ENCODE measurements at places on chromosomes 2 and 18.
A peak's percentile ranks its signal among the peaks of the same experiment; 100 is the strongest.

DNA sequence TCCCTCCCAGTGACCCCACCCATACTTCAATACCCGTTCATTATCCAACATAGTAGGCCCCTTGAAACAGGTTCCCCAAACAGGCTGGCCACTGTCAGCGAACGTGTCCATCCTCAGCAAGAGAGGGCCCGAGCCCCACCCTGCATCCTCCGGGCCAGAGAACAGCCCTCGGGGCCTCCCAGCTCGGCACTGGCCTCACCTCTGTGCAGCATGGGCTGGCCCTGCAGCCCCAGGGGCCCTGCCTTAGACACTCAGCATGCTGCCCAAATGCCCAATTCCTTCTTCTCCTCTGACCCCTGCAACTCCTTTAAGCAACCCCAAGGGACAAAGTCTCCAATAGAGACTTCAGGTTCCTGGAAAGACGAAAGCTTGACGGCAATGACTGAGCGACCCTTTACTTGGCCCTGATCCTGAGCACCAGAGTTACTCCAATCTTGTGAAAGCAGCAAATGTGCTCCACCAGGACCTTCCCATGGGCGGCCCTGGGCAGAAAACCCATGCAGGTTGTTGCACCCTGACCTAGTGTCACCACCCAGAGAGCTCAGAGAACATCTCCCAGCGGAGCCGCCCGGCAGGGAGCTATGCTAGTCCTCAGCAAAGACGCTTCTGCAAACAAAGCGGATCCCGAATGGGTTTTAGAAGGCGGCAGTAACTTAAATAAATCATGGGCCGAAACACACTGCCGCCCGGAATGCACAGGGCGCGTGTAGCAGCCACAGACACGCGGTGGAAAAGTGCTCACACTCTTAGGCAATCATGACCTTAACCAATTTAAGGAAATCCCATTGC is 782 bp downstream of the COL6A3 start:
- no peak for DNase-seq

DNA sequence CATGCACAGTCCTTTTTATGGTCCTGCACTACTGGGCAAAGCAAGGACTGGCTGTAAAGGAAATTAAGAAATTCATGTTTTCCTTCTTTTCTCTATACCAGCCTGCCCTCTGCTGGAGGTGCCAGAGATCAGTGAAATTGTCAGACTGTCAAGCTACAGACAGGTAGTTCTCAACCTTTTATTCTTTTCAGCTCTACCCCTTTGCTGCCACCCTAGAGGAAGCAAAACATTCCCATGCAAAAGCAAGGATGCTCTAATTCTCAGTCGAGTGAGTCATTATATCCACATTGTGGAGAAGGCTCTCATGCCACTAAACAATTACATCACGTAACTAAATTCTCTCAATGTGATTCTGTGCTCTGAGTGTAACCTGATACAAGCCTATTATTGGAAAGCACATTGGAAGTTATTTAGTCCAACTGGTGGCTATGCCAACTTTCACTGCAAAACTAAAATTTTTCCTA is 25.0 kb upstream of the RAPGEF4 start:
- peak; percentile 54 for DNase-seq

- no peak for DNase-seq
Observed at GRCh38 chr2:31428001-31428418, 13.5 kb upstream of the XDH start.

DNA sequence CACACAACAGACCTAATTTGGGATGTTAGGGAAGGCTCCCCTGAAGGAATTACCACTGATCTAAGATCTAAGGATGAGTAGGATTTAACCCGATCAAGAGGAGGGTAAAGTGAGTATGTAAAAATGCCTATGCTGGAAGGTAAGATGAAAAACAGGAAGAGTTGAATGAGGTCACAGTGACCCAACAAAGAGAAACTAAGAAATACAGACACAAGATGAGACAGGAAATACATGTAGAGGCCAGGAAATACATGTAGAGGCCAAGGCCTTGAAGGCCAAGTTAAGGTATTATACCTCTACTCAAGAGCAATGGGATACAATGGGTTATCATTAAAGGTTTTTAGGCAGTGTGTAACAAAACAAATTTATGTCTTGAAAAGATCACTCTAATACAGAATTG is 131.6 kb upstream of the TANK start:
- DNase-seq = no peak

GRCh38 chr2:210562502-210563080 is 6.2 kb downstream of the CPS1 start:
- no peak for DNase-seq

DNA sequence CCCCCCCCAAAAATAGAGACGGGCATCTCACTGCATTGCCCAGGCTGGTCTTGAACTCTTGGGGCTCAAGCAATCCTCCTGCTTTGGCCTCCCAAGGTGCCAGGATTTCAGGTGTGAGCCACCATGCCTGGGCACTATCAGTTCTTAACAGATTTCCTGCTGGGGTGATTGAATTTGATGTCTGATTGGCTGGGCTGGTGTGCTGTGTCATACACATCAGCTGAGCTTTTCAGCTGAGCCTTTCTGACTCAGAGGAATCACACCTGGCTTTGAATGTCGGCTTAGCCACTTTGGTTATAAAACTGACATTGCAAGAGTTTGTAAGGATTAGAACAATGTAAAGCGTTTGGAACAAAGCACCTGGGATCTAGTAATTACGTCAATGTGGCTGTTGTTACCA is 18.9 kb downstream of the NCAPH start:
- DNase-seq = no peak

GRCh38 chr2:231800493-231801091 is 14.3 kb downstream of the COPS7B start:
- DNase-seq = peak; percentile 58

GRCh38 chr2:192773044-192773443 is 578.3 kb upstream of the TMEFF2 start:
- no peak for DNase-seq

GRCh38 chr2:233384811-233385488 is 30.7 kb downstream of the DGKD start:
- no peak for DNase-seq

DNA sequence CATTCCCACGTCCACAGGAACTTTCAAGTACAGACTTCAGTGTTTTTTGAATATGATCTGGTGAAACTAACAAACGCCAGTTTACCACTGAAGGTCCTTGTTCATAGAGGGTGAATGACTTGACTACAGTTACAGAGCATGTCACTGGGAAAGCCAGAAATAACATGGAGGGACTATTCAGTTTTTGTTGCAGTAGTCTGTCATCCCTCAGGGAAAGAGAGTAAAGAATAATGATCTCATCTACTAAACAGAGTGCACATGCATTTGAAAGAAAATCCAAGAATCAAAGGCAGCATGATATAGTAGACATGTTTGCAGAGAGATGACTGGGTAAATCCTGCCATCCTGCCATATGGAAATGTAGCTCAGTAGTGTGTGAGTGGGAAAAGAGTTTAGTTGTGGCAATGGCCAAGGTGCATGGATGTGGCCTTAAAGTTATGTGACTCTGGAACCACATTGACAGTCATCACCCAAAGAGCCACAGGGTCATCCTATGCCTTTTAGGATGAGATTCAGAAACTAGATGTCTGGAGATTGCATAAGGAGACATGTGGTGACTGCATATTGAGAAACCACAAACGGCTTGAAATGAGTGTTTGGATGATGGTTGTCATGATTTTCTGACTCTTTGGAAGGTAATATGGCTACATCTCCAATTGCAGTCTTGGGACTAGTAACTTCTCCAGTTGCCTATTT is 125.3 kb upstream of the ZEB2 start:
- no peak for DNase-seq

DNA sequence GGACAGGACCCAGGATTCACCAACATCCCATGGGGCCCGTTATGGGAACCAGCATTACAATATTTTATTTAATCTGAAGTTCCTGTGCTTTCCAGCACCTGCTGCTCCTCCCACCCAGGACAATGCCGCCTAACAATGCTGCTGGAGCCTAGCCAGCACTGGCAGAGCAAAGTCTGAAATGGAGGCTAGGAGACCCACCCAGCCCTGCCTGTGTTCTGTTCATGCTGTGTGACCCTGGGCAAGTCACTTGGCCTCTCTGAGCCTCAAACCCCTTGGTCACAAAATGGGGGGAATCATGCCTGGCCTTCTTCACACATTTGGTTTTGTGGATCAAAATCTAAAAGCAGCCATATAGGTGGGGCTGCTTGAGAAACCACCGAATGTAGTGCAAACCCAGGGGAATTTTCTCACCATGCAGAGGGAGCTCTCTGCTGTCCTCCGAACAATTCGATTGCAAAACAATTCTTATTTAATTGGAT is 38.5 kb upstream of the ODC1 start:
- DNase-seq = no peak

- no peak for DNase-seq
Observed at GRCh38 chr18:48079885-48080284, 149.4 kb upstream of the SMAD2 start.

DNA sequence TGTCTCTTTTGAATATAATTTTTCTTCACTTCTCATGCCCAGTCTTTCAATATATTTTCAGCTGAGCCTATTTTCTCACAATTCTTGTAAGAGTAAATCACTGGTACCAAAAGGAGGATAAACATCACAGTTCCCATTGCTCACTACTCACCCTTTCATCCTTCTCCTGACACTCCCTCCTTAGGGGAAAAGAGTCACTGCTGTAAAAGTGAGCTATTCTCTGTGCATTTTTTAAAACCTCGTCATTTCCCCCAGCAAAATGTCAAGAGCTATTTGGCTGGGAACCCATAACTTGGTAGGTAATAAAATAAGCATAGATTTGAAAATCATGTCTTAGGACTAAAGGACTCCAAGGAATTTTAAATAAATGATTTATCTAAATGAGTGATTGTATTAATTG is 340.1 kb upstream of the GYPC start:
- DNase-seq = no peak

GRCh38 chr2:11056614-11057013 is 98.7 kb upstream of the SLC66A3 start:
- no peak for DNase-seq
